A673 (cell line): ENCODE measurements at places on chromosomes 2 and 18.

GRCh38 chr2:219402665-219403515 is 15.2 kb upstream of the DNPEP start:
- peak; percentile 88 for DNase-seq

- peak; percentile 76 for DNase-seq
These were observed 39.0 kb upstream of the MAL start for GRCh38 chr2:94986392-94986963.

DNA sequence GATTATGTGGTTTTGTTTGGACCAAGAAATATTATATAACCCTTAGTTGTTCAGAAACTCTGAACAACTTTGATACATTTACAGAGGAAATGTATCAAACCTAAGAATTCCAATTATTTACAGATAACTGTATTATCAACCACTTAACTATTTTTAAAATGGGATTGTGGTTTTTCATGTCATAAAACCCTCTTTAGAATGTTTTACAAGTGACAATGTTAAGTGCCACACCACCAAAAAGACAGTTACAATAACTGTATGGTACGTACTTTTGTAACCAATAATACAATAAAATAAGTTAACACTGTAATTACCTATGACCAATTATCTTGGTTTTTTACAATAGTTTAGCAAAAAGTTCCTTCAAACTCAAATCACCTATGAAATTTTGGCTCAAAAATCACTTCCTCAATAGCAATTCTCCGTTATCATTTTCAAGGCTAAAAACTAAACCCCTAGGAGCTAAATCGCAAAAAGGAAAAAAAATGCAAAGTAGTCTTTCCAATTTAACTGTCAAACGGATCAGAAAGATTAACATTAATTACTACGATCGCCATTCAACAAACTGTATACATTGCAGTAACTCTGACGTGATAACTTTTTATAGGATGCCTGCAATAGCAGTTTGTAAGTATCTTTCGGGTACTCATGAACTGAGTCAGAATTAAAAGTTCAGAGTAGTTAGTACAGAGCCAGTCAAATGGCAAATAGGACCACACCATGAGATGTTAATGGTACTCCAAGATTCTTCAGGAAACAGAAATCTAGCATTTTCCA is 1.5 kb downstream of the ROCK1 start:
- peak; percentile 11 for DNase-seq

GRCh38 chr18:28124131-28125029 is 52.5 kb downstream of the CDH2 start:
- no peak for DNase-seq

DNA sequence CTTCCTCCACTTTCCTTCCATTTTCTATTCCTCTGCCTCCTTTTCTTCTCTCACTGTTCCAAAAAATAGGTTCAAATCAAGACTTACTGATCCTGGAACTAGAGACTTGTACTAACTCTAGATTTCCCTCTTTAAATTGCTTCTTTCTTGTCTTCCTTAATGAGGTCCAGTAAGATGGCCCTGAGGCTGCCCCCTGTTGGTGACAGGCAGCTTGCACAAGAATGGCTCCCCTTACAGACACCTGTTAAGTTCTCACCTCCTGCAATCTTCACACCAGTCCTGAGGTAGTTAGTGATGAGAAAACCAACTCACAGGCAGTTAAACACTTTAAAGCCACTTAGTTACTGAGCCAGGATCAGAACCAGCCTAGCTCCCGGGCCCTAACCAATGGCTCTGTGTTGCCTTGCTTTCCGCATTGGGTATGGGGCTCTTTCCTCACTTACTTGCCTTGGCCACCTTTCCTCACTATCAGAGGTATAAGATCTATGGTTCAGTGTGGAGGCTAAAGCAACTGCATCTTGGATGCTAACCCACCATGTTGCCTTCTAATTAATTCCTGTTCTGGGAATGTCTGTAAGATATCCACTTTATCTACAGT is 130.6 kb downstream of the AKAIN1 start:
- DNase-seq, result no peak

GRCh38 chr2:52034706-52035105 is 1002.8 kb upstream of the NRXN1 start:
- DNase-seq, result no peak

- DNase-seq, result no peak
These were observed 222.1 kb downstream of the ANKRD30B start for GRCh38 chr18:14970027-14970426.

GRCh38 chr2:29397713-29398112 is 282.5 kb downstream of the CLIP4 start:
- DNase-seq, result no peak

DNA sequence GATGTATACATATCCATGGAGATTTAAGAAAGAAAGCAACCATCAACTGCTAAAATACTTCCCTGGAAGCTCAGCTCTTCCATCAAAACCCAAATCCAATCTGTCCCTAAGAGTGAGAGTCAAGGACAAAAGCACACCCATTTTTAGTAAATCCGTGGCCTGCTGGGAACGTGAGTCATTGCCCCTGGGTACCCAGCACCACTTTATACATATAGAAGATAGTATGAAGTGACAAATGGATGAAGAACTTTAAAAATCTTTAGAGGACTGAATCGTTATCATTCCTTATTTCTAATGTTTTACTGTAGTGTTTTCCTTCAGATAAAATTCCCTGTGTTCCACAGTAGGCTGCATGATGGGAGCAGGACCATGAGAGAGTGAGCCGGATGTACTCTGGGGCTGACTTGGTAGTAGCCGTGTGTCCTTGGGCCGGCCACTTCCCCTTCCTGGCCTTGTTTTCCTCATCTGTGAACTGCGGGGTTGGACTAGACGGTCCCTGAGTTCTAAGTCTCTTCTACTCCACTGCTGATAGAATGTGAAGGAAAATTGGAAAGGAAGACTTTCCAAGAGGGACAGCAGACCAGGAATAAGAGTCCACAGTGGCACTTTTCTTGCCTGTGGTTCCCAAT is 28.5 kb upstream of the CEP68 start:
- DNase-seq, result peak; percentile 28
